ENCODE measurements at places on chromosomes 7 and 10.

DNA sequence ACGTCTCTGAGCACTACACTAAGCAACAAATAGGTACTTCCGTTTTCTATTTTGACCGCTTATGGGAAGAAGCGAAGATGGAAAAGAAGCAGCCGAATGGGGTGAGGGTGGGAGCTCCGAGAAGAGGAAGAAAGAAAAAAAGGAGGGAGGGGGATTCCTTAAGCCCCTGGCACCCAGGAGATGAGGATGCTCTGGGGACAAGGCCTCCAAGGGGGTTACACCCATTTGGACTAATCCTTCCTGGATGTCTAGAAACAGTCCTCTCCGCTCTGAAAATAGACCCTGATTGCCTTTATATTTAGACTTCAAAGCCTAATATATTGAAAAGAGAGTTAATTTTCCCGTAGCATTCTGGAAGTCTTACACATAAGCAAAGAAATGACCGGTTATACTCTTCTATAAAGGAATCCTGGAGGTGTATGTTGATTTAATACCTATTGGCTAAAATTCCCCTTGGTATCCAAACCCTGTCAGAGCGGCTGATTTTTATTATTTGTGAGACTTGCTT, 676 bp upstream of the HTR7 start:
- no peak for DNase-seq

DNA sequence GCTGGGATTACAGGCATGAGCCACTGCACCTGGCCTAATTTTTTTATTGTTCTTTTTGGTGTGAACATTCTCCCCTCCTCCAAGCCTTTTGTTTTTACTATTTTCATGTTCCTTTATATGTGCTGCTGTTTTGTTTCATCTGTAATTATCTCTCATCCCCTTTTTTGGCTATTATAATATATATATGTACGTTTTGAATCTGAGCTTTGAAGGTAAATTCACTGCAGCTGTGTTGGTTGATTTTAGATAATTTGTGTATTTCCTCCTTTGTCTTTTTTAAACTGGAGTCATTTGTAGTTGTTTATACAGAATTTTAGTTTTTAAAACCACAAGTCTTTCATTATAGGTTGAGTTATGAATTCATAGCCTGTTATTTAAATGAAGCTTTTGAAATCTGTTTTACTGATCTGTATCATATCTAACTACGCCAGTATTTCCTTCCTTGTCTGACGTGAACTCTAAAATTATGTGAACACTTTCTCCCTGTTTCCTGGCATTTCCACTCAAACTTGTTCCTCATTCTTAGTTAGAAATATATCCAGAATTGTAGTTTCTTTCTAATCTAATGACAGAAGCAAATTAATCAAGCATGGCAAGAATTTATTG, 54.9 kb downstream of the PTEN start:
- DNase-seq = no peak

GRCh38 chr10:112446055-112446854, 459 bp downstream of the ZDHHC6 start:
- DNase-seq = no peak

DNA sequence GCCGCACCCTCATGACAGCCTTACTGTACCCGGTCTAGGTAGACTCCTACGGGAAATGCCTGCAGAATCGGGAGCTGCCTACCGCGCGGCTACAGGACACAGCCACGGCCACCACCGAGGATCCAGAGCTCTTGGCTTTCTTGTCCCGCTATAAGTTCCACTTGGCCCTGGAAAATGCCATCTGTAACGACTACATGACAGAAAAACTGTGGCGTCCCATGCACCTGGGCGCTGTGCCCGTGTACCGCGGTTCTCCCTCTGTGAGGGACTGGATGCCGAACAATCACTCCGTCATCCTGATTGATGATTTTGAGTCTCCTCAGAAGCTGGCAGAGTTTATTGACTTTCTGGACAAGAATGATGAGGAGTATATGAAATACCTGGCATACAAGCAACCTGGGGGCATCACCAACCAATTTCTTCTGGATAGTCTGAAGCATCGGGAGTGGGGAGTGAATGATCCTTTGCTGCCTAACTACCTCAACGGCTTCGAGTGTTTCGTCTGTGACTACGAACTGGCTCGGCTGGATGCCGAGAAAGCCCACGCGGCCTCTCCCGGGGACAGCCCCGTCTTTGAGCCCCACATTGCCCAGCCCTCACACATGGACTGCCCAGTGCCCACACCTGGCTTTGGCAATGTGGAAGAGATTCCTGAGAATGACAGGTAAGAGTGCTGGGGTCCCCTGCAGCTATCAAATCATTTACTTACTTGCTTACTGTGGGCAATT, 8.5 kb upstream of the CHCHD1 start:
- DNase-seq = no peak

GRCh38 chr10:9069136-9069535, 1014.6 kb downstream of the GATA3 start:
- DNase-seq = no peak

DNA sequence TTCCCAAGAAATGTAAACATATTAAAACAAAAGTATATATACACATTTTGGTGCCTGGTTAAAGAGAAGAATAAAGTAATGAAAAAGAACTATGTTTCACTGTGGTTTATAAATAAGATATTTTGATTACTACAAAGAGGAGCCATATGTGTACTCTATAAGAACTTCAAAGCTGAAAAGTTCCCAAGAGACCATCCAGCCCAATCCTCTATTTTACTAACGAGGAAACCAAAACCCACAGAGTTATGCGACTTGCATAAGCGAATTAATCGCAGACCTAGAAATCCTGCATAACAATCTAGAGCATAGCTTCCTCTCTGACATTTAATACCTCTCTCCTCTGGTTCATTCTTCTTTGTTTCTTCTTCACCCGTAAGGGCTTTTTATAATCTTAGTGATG, 937.1 kb downstream of the CNTNAP2 start:
- no peak for DNase-seq

DNA sequence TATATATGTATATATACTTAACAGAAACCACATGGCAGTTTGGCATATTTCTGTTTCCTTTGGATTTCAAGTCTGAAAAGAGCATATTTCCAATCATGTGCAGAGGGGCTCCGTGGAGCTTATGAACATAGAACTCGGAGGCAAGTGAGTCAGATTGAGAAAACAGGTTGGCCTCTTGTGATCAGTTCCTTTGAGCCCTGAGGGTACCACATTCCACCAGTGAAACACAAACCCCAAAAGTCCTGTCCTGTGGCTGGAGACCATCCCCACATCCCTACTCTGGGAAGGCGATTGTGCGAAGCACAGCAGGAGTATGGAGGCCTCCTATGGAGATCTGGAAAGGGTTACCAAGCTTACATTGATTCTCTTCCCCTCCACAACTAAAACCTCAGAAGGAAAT, 196.7 kb upstream of the TMEM72 start:
- no peak for DNase-seq

DNA sequence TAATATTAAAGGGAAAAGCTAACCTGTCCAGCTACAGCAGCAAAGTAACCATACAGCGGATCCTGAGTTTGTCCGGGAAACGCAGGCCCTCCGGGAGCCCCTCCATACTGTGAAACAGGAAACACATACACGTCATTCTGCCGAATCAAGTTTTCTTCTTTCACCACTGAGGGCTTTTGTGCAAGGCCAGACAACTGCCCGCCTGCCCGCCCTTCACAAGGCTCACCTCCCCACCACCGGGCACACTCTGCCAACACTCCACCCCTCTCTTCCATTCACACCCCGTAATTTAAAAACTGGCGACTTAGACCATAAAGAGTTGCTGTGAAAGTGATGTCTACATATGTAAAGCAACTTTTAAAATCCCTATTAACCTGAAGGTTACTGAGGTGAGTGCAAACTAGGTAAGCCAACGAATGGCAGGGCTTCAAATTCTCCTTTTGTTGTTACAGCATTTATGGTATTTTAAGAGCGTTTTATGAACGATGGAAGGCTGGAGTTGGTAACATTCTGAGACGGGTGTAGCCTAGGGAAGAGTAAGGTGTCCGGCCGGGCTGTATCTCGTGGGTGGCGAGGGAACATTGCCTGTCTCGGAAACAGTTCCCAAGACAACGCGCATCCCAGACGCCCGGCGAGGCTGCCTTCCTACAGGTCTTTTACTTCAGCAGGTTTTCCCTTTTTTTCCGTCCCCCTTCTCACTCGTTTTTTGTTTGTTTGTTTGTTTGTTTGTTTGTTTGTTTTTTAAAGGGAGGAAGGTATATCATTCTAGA, 817 bp downstream of the SRI start:
- no peak for DNase-seq

GRCh38 chr10:131841131-131841660, 59.6 kb upstream of the PPP2R2D start:
- DNase-seq = no peak

GRCh38 chr10:74842301-74842954, 16.0 kb downstream of the KAT6B start:
- no peak for DNase-seq

DNA sequence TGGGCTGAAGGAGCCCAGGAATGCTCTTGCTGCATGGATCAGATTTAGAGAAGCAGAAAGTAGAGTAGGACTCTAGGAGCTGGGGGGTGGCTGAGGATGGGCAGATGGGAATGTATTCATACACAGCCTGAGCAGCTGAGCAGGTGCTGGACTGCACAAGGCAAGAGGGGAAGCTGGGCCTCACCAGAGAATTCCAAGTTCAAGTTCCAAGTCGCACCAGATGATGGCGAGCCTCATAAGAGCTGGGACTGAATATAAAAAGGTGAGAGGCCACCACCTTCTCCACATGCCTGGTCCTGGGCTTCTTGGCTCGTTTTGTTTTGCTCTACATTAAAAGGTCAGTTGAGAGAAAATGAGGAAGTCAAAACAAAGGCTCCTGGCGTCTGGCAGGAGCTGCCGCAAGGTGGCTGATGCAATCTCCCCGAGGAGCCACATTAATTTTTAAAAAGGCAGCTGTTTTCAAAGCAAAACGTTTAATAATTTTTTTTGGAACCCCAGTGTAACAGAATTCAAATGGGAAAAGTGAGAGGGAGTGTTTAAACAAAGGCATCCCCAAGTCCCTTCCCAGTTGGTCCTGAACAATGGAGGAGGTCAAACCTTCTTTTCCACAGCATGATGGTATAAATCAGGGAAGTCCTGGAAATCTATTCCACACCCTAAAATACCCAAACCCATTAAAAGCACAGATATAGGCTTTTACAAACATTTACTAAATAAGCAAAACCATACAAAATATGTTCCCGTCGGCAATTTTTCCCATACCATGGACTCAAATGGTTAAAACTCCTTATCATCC, 9.5 kb downstream of the CYREN start:
- DNase-seq = no peak

- no peak for DNase-seq
Measured at GRCh38 chr10:96389785-96390184, 31.0 kb upstream of the OPALIN start.

DNA sequence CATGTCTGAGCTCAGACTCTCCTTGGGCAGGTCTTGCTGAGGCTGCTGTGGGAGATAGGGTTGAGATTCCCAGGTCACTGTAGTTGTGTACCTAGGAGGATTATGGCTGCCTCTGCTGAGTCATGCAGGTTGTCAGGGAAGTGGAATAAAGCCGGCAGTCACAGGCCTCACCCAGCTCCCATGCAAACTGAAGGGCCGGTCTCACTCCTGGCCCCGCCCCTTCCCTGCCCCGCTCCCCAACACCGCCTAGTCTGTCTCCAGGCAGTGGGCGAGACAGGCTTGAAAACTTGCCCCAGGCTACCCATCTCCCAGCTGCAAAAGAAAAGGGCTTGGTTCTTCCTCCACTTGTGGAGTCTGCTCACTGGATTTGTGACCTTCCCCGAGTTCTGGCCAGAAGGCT, 41.6 kb upstream of the SDHAF3 start:
- no peak for DNase-seq

- no peak for DNase-seq
Measured at GRCh38 chr10:64690194-64690593, 1169.0 kb downstream of the REEP3 start.

DNA sequence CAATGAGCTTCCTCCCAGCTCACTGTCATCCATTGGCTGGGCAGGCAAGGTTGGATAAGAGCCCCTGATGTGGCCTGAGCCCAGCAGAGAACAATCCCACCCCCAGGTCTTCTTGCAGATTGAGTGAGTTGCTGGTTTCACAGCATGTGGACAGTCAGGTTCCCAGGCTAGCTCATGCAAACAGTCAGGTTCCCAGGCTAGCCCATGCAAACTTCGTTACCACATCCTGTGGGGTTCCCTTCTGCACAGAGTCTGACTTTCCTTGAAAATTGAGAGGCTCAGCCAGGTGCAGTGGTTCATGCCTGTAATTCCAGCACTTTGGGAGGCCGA, 67.1 kb downstream of the TMEM130 start:
- DNase-seq = no peak

- DNase-seq = no peak
Measured at GRCh38 chr7:6248581-6248980, 23.8 kb downstream of the CYTH3 start.

- peak; percentile 1 for DNase-seq
Measured at GRCh38 chr10:24951201-24952142, 934 bp downstream of the PRTFDC1 start.

DNA sequence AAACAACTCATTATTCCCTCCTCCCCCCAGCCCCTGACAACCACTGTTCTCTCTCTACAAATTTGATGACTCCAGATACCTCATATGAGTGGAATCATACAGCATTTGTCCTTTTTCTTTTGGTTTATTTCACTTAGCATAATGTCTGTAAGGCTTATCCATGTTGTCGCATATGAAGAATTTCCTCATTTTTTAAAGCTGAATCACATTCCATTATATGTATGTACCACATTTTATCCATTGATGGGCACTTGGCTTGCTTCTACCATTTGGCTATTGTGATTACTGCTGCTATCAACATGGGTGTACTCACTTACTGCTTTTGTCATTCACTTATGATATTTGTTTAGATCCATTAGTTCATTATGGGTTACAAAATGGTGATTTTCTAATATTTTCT, 112.8 kb downstream of the BUB3 start:
- DNase-seq = no peak

- no peak for DNase-seq
Measured at GRCh38 chr7:42549866-42550485, 313.0 kb upstream of the GLI3 start.

GRCh38 chr7:92833766-92834506, 2.4 kb downstream of the CDK6 start:
- peak; percentile 62 for DNase-seq

DNA sequence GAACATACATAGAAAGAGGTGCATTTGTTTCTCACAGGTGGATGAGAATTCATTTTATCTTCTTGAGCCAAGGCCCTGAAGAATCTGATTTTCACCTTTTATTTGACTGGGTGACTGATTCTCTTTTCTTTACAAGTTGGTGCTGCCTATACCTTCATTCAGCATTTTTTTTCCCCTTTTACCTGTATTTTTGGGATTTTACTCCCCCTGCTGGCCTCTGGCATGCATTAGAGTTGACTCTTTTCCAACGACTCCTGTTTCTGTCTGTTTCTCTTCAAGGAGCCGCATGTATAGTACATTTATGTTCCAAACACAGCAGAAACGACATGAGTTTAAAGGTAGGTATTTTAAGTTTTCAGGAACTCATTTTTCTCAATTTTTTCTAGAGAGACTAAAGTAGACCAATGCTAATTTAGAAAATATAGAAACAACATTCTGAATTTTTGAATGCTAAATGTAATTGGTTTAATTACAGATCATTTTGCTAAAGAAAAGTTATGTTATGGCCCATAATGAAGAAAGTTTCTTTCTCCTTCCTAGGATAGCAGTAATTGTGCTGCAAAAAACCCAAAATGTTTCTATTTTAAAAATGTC, 149.8 kb upstream of the HDAC9 start:
- DNase-seq = peak; percentile 32
